Pons (tissue), 1 donor: ENCODE measurements at places on chromosomes 3 and 15.
A peak's percentile ranks its signal among the peaks of the same experiment; 100 is the strongest.

- no peak for DNase-seq
These were observed 139.5 kb downstream of the SNRK start for GRCh38 chr3:43425829-43426228.

GRCh38 chr3:15277861-15278500, 54.4 kb downstream of the SH3BP5 start:
- DNase-seq: no peak

GRCh38 chr3:140203510-140203909, 268.5 kb downstream of the CLSTN2 start:
- DNase-seq: peak; percentile 63

- no peak for DNase-seq
These were observed 30.1 kb downstream of the BDH1 start for GRCh38 chr3:197525706-197526105.

DNA sequence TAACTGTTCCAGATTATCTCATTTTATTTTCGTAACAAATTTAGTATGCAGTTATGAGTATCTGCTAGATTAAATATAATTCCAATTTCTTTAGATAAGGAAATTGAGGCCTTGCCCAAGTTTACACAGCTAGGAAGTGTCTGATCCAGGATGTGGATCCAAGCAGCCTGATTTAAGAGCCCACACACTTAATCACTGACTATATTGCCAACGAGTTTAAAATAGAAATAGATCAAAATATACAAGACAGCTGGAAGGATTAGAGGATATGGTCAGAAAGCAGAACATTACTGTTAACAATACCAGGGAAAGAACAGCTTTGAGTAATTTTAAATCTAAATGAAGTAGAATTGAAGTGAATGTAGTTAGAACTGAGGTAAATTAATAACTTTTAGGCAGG, 215.2 kb downstream of the C3orf38 start:
- no peak for DNase-seq

GRCh38 chr15:36108541-36108940, 470.9 kb upstream of the CDIN1 start:
- DNase-seq: no peak

DNA sequence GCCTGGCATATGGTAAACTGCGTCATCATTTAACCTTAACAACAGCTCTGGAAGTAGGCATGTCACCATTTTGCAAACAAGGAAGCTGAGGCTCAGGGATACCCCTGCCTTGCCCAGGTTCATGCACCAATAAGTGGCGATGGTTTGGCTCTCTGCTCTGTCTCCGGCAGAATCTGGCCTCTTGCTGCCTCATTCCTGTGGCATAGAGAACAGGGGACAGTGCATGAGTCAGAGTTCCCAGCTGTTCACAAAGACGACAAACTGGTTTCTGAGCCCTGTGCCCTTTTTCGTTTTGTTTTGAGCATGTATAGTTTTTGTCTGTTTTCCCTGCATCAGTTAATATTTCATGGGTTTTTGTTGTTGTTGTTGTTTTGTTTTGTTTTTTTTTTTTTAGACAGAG, 236.8 kb downstream of the OPA1 start:
- no peak for DNase-seq

- DNase-seq: peak; percentile 16
These were observed 287.1 kb downstream of the NAALADL2 start for GRCh38 chr3:175146258-175146657.

DNA sequence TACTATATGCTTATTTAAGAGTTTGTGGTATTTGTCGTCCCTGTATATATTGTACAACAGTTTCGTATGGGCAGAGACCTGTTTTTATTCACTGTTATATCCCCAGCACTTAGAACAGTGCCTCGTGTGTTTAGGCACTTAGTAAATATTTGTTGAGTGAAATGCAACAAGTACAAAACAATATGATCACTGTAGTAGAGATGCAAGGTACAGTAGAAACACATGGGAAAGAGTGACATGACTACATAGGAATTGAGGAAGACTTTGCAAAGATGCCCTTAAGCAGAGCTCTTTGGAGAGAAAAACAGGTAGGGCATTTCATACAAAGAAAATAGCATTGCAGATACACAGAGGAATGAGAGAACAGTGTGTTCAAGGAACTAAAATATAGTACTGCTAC, 18.3 kb downstream of the RASA2 start:
- DNase-seq: no peak

- DNase-seq: no peak
These were observed 313.1 kb downstream of the WDR72 start for GRCh38 chr15:53446376-53446775.

DNA sequence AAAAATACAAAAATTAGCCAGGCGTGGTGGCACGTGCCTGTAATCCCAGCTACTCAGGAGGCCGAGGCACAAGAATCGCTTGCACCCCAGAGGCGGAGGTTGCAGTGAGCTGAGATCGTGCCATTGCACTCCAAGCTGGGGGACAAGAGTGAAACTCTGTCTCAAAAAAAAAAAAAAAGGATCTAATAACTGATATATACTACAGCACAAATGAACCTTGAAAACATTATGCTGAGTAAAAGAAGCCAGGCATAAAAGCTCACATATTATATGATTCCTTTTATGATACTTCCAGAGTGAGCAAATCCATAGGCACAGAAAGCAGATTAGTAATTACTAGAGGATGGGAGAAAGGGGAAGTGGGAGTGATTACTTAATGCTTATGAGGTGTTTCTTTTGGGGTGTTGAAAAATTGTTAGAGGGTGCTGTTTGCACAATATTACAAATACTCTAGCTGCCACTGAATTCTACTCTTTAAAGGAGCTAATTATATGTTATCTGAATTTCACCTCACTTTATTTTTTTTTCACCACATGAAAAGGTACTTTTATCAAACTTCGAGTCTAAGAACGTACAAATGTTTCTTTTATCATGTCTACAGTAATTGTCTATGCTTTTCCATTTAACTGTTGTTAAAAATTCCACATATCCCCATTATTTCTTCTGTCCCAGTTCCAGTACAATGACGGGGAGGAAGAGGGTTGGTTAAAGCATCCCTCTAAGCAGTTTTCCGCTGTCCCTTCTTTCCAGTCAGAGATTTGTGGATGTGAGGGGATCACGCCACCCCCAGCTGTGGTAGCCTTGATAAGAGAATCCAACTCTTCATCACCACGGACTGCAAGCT, 77.7 kb upstream of the FAM174B start:
- DNase-seq: peak; percentile 39

- no peak for DNase-seq
These were observed 47.4 kb downstream of the CHCHD4 start for GRCh38 chr3:14077310-14077709.

DNA sequence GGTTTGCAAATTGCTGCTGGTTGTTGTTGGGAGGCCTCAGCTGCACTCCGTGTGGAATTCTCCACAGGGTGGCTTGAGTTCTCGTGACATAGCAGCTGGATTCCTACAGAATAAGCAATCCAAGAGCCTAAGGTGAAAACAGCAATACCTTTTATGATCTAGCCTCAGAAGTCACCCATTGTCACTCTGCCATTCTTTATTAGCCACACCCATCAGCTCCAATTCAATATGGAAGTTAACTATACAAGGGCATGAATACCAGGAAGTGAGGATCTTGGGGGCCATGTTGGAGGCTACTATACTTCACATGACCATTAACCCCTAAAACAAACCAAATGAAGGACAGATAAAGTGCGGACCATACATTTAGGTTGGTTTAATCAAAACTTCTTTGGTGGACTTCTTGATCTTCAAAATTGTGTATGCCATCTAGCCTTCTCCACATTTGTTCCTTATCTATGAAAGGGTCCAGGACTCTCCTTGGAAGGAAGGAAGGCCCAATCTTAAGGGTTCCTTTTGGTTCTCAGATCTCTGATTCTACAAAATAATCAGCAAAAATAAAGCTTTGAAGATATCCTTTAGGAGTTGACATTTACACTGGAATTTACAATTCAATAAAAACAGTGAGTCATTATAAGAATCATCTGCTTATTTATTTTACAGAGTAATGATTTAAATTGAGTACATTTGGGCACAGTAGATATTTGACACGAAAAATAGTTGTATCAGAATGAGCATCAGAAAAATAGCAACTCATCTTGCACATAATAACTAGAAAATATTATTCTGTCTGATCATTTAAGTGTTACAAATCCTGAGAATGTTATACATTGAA, 21.5 kb downstream of the CIAO2A start:
- DNase-seq: no peak

GRCh38 chr3:51944451-51945021, 2.4 kb downstream of the PARP3 start:
- DNase-seq: no peak

- no peak for DNase-seq
These were observed 360.0 kb upstream of the PROK2 start for GRCh38 chr3:72144773-72145505.
